ENCODE measurements at places on chromosomes 12 and 14.

GRCh38 chr14:103314496-103315277 is 19.4 kb upstream of the EIF5 start:
- H3K4me3 ChIP-seq: no peak overlapping the region
- no peak overlapping the region for H3K27ac ChIP-seq
- peaks cover 17% of the 10 kb centered on the region for H3K27me3 ChIP-seq
- DNase-seq: no peak
- H3K4me1 ChIP-seq: peaks cover 4% of the 10 kb centered on the region
- no peaks in the 10 kb centered on the region for H3K36me3 ChIP-seq

GRCh38 chr14:50832935-50833630 is 2.1 kb upstream of the NIN start:
- peak overlapping the region; percentile 98 for H3K27ac ChIP-seq
- peak overlapping the region; percentile 55 for H3K4me3 ChIP-seq
- peaks cover 43% of the 10 kb centered on the region for H3K4me1 ChIP-seq
- DNase-seq: no peak

- DNase-seq: no peak
- peaks cover 20% of the 10 kb centered on the region for H3K4me1 ChIP-seq
- peaks cover 21% of the 10 kb centered on the region for H3K36me3 ChIP-seq
- no peaks in the 10 kb centered on the region for H3K27me3 ChIP-seq
- H3K27ac ChIP-seq: no peak overlapping the region
These were observed 21.3 kb downstream of the TPCN1 start for GRCh38 chr12:113242560-113242959.

- no peak overlapping the region for H3K4me3 ChIP-seq
- H3K27me3 ChIP-seq: no peaks in the 10 kb centered on the region
- no peak overlapping the region for H3K27ac ChIP-seq
- H3K4me1 ChIP-seq: peaks cover 31% of the 10 kb centered on the region
- peaks cover 6% of the 10 kb centered on the region for H3K36me3 ChIP-seq
- no peak for DNase-seq
These were observed 233.0 kb downstream of the SLC41A2 start for GRCh38 chr12:104724992-104725585.

DNA sequence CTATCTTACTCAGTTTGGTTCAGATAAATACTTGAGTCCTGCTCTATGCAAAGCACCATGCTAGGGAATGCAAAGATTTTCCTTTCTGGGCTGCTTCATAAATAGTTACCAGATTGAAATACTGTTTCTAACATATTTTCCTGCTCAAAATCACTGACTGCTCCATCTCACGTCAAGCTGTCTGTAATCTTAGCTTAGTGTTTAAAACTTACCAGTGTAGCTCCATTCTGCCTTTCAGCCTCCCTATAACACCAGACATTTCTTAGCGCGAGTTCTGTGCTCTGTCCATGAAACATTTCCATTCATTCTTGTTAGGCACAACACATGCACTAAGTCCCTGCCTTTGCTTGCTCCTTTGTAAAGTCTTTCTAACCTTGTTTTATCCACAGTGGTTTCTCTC is 129.4 kb downstream of the NPAS3 start:
- H3K4me1 ChIP-seq: no peaks in the 10 kb centered on the region
- no peaks in the 10 kb centered on the region for H3K27me3 ChIP-seq
- no peaks in the 10 kb centered on the region for H3K36me3 ChIP-seq
- H3K4me3 ChIP-seq: no peak overlapping the region
- H3K27ac ChIP-seq: no peak overlapping the region

Measured in memory B cell (primary cell).